Activated CD4-positive, alpha-beta T cell treated with anti-CD3 and anti-CD28 coated beads, Interleukin-2, amount 10 ng/mL, durations not matched to agents 24 days and 14 days (primary cell): ENCODE measurements at places on chromosomes 1 and 21. TPM values are rescaled to one million over a fixed set of nuclear protein-coding genes. Genes with fewer than 3 reads are reported as not detected.

PHGDH gene
- 48.6 and 51.5 TPM in 2 replicates for total RNA-seq

MT1HL1 gene
- not detected in 2 replicates for total RNA-seq

MOV10 gene
- 70.7 and 76.7 TPM in 2 replicates for total RNA-seq

GRCh38 chr1:216702170-216702569, 21.1 kb downstream of the ESRRG start:
- no peaks in the 10 kb centered on the region for H3K27me3 ChIP-seq
- no peak overlapping the region for H3K4me3 ChIP-seq
- no peak overlapping the region for H3K27ac ChIP-seq
- no peak for DNase-seq

DNA sequence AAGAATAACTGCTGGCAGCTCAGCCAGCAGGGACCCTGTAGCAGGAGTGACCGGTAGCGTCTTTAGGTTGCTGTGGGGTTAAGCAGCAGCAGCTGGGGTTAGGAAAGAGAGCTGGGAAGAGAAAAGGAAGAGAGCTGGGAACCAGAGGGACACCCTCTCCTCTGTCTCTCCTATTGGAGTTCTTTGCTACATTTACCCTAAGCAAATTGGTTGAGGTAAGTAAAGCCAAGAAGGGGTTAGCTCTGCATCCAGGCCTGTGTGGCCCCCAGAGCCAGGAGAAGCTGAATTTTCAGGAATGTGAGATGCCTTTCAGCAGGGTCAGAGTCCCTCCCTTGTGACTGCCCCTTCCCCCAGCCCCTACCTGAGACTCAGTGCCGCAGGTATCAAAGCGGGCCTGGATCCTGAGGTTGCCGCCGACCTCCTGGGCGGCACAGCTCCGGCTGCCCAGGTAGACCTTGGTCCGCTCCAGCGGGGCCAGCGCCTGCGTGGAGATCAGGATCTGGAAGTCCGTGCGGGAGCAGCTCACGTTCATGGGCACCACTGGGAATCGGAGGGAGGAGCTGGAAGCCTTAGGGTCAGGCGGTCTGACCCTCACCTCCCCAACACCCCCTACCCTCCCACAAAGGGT, 16.4 kb downstream of the CDCP2 start:
- no peak for DNase-seq
- no peak overlapping the region for H3K4me3 ChIP-seq
- H3K27ac ChIP-seq, result no peak overlapping the region
- H3K27me3 ChIP-seq, result peaks cover 2% of the 10 kb centered on the region

DNA sequence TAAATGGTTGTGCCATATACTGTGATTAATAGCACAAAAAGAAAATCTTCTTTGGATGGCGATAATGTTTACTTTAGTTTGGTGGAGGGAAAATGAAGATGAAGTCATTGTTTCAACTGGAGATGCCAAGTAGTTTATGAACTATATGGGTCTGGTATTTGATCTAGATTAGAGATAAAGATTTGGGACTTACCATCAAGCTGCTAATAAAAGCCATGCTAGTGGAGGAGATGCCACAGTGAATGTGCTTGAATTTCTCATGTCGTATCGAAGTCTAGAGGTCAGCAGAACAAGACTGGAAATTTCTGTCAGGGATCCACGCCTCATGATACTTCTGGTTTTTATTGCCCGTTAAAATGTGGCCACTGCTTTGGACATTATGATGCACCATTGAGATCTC, 742.0 kb downstream of the NCAM2 start:
- H3K27ac ChIP-seq, result no peak overlapping the region
- no peak overlapping the region for H3K4me3 ChIP-seq
- no peaks in the 10 kb centered on the region for H3K4me1 ChIP-seq

DNA sequence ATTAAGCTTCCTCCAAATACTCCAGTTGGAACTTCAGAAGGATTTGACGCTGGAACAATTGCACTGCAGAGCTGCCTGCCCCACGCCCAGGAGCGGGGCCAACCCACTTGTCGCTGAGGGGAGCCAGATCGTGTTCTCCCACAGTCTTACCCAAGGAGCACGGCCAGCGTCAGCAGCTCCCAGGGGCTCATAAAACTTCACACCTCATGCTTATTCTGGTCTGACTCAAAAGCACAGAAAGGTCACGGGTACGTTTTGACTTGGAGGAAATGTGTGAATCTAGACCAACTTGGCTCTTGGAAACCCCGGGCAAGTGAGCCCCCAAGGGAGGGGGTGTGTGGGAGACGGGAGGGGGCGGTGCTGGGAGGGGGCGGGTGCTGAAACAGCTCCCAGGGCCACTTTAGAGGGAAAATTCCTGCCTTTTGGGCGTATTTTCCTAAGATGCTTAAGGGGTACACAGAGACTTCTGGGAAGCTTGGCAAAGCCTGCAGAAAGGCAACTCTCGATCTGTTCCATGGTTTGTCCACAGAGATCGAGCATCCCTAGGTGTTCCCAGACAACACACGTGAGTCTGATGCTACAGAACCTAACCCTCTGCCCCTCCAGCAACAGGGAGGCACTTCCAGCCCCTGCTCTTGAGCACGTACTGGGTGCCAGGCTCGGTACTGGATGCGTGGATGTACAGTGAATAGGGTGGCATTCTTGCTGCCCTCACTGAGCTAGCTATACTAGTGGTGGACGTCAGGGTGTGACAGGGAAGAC, 98.9 kb downstream of the DHRS3 start:
- H3K36me3 ChIP-seq, result peaks cover 18% of the 10 kb centered on the region
- H3K4me3 ChIP-seq, result peak overlapping the region; percentile 35
- H3K27ac ChIP-seq, result peak overlapping the region; percentile 81
- no peaks in the 10 kb centered on the region for H3K27me3 ChIP-seq
- H3K4me1 ChIP-seq, result peaks cover 29% of the 10 kb centered on the region
- DNase-seq, result no peak

CRP gene
- not detected in 2 replicates for total RNA-seq

DNA sequence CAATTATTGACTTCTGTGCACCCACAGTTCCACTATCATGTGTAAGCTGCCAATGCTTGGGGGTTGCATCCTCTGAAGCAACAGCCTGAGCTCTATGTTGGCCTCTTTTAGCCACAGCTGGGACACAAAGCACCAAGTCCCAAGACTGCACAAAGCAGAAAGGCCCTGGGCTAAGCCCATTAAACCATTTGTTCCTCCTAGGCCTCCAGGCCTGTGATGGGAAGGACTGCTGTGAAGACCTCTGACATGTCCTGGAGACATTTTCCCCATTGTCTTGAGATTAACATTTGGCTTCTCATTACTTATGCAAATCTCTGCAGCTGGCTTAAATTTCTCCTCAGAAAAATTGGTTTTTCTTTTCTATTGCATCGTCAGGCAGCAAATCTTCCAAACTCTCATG, 123.7 kb upstream of the DEPDC1 start:
- H3K4me1 ChIP-seq, result no peaks in the 10 kb centered on the region
- H3K4me3 ChIP-seq, result no peak overlapping the region
- H3K36me3 ChIP-seq, result no peaks in the 10 kb centered on the region
- H3K27ac ChIP-seq, result no peak overlapping the region
- no peaks in the 10 kb centered on the region for H3K27me3 ChIP-seq
- DNase-seq, result no peak

SERPINC1 gene
- total RNA-seq, result not detected in 2 replicates

GRCh38 chr21:15604413-15604812, 125.4 kb upstream of the USP25 start:
- DNase-seq, result no peak
- H3K27ac ChIP-seq, result no peak overlapping the region
- H3K36me3 ChIP-seq, result no peaks in the 10 kb centered on the region
- H3K4me1 ChIP-seq, result no peaks in the 10 kb centered on the region
- H3K27me3 ChIP-seq, result peaks cover 6% of the 10 kb centered on the region
- H3K4me3 ChIP-seq, result no peak overlapping the region

TMEM52 gene
- total RNA-seq, result 1.1 and 3.1 TPM in 2 replicates

DNA sequence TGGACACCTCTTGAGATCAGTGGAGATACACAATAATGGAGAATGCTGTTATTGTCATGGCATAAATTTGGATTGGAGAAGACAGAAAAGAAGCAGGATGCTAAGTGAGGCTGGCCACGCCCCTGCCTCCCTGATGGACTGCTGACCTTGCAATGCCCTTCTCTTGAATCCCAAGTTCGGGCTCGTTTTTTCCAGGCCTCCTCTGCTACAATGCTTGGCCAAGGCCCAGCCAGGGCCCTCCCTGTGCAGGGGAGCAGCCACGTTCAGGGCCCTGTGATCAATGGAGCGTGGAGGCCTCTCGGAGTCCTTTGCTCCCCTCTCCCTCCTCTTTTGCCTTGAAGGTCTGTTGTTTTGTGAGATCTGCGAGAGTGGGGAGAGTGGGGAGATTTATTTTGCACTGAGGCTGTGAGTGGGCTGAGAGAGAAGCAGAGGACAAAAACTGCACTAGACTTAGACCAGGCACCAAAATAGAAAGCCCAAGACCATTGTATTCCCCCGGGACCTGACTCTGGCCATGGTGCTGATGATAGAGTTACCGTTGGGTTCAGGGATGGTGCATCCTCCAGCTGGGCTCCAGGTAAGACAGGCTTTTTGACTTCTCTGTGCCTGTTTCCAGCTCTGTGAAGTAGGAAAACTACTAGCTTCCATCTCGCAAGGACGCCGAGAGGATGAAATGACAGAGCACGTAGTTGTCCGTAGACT, 268.6 kb downstream of the KAZN start:
- DNase-seq, result no peak
- H3K27ac ChIP-seq, result no peak overlapping the region
- H3K36me3 ChIP-seq, result no peaks in the 10 kb centered on the region
- H3K4me3 ChIP-seq, result no peak overlapping the region

ZMYM1 gene
- total RNA-seq, result 2.8 and 5.7 TPM in 2 replicates

DNA sequence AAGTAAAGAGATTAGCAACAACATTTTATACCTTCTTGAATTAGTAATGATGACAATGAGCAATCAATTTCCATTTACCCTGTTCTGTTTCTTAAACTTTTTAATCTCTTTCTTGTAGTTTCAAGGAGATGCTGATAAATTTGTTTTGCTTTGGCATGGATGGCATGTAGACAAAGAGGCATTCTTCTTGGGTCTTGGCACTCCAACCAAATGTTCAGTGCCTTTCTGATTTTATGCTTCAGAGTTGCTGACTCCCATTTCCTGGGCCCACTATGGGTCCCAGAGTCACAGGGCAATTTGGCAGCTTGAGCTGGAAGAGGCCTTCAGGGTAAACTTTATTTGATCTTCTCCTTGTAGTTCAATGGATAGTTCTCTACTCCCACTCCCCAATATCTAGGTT, 42.1 kb upstream of the OSBPL9 start:
- no peak overlapping the region for H3K4me3 ChIP-seq
- H3K36me3 ChIP-seq, result peaks cover 4% of the 10 kb centered on the region
- peaks cover 44% of the 10 kb centered on the region for H3K4me1 ChIP-seq
- no peak overlapping the region for H3K27ac ChIP-seq
- no peak for DNase-seq
- H3K27me3 ChIP-seq, result no peaks in the 10 kb centered on the region

DNA sequence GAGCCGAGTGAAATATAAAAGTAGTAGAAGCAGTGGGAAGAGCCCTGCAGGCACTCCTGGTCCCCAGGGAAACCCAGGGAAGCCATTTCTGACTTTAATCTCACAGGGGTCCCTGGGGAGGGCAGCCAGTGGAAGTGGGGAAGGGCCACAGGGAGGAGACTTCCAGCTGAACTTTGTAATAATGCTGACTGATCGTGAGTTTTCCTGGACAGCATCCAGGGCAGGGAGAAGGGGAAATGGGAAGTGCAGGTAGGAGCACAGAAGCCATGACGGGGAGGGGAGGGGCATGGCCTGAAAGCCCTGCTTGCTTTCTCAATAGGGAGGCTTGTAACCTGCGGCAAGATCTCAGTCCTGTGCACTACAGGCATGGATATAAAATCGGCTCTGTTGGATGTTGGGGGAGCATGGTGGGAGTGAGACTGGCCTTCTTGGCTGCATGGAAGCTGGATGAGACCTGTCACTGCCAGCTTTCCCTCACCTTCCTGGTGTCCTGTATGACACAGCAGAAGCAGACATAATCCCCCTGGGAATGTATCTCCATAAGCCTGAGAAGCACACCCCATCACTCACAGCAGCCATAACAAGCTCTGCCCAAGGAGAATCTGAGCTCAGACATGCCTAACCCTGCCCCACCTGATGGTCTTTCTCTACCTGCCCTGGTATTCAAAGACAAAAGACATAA, 15.1 kb upstream of the MX1 start:
- H3K4me3 ChIP-seq, result no peak overlapping the region
- H3K4me1 ChIP-seq, result peaks cover 12% of the 10 kb centered on the region
- H3K36me3 ChIP-seq, result peaks cover 60% of the 10 kb centered on the region
- no peak overlapping the region for H3K27ac ChIP-seq
- H3K27me3 ChIP-seq, result peaks cover 23% of the 10 kb centered on the region

DNA sequence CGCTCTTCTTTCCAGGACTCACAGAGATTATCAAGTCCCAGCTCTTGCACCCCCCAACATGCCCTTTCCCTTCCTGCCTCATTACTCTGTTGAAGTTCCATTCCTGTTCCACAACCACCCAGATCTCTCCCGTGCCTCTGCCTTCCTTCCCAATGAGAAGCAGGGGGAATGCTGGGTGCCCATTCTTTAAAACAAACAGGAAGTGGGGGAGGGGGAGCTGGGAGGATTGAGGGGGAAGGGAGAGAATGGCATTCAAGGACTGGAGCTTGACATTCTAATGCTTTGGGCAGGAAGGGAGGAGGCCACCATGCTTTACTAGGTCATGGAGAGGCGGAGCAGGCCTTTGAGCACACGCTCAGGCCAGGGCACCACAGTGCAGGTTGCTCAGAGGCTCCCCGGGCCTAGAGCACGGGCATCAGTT, 150.3 kb upstream of the IRF2BP2 start:
- no peak for DNase-seq
- H3K4me3 ChIP-seq, result no peak overlapping the region
- peaks cover 6% of the 10 kb centered on the region for H3K27me3 ChIP-seq
- no peaks in the 10 kb centered on the region for H3K36me3 ChIP-seq

GBP2 gene
- total RNA-seq, result 168 and 169 TPM in 2 replicates

GRCh38 chr1:30048905-30049304, 674.5 kb downstream of the MATN1 start:
- H3K27me3 ChIP-seq, result peaks cover 10% of the 10 kb centered on the region
- no peak overlapping the region for H3K27ac ChIP-seq
